ENCODE measurements at places on chromosomes 11 and 22. TPM values are rescaled to one million over a fixed set of nuclear protein-coding genes. Genes with fewer than 3 reads are reported as not detected.
A peak's percentile ranks its signal among the peaks of the same experiment; 100 is the strongest.

GRCh38 chr11:5289696-5290095 lies 12.1 kb downstream of the OR51B4 start:
- no peak for DNase-seq

GRCh38 chr11:59097113-59097708 lies 9.8 kb upstream of the FAM111B start:
- peak; percentile 10 for DNase-seq

DNA sequence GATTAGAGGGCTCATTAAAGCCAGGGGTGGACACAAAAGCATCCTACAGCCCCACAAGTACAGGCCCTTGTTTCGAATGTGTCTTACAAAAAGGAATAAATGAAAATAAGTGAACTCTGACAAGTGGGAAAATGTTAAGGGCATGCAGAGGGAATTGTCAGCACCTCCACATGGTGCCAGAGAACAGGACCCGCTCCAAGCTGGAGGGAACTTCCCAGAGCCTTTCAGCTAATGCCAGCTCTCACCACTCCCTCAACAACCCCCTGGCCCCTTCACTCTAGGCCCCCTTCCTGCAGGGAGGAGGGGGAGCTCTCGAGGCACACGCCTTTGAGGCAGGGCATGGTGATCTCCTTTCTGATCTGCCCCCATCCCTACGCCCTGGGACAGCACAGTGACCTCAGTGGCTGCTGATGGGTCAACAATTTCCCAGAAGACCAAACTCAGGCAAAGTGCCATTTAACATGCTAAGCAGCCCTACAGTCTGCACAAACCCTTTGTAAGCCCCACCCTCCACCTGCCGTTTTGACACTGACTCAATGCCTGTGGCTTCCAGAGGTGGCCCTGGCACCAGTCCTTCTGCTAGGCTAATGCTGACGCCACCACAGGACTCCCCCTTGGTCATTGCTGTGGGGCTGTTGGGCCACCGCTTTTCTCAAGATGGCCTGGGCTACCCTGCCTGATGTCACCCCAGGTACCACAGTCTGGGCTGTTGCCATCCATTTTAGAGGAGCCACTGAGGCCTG lies 12.5 kb upstream of the CHST1 start:
- DNase-seq: no peak

- DNase-seq: no peak
These were observed 307.7 kb downstream of the BUD13 start for GRCh38 chr11:116465056-116465455.

GRCh38 chr11:115705200-115705599 lies 201.0 kb upstream of the CADM1 start:
- DNase-seq: no peak

Gene PLEKHA7
- total RNA-seq: 37.5 TPM

GRCh38 chr11:5705688-5706087 lies 16.1 kb downstream of the TRIM22 start:
- DNase-seq: no peak

Gene STK33
- 14.4 TPM for total RNA-seq

Gene SGSM1
- not detected for total RNA-seq

DNA sequence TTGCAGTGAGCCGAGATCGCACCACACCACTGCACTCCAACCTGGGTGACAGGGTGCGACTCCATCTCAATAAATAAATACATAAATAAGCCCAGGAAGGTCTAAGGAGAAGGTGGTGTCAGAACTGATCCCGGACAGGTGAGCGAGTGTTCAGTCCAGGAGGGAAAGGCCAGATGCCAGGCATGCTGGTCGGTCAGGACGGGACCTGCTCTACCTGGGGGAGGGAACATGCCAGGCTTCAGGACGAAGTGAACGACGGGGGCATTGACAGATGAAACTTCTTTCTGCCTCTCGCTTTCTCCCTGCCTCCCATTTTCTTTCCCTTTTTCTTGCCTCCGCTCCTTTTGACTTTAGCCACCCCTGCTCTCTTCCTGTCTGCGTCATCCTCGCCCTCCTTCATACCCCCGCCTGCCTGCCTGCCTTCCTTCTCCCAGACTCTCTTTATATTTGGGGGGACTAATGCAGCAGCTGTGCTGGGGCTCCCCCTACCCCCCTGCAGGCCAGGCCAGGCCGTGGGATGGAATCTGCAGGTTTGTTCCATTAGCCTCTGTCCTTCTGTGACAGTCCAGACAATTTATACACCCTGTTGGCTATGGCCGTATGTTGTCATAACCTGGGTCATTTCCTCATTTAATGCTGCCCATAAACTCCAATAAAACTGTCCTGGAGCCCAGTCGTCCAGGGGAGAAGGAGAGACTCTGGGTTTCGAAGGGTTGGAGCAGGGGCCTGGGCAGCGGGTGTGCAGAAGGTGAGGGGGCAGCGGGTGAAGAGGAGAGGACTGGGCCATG lies 209.2 kb upstream of the TBCEL start:
- no peak for DNase-seq

DNA sequence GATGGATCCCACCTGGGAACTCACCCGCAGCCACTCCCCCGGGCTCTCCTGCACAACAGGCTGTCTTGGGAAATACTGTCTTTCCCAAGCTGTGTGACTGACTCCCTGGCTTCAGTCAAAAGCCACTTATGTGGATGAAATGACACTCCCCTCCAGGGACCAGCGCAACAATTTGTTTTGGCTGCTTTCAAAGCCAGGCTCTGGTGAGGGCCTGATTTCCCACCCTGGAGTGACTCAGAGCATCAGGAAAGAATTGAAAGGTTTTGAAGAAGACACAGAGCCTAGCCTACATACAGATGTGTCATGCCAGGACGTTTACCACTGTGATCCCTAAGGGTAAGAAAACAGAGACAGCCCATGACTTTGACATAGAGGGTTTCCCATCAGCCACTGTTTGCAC lies 550.5 kb downstream of the MIAT start:
- no peak for DNase-seq

Gene OR51B4
- total RNA-seq: not detected

- no peak for DNase-seq
These were observed 45.2 kb downstream of the GRIK4 start for GRCh38 chr11:120556797-120557196.

- DNase-seq: no peak
These were observed 495 bp upstream of the KCNK4 start for GRCh38 chr11:64290352-64291261.

Gene SERGEF
- total RNA-seq: 22.4 TPM

GRCh38 chr11:123416566-123416965 lies 13.5 kb upstream of the GRAMD1B start:
- no peak for DNase-seq

- no peak for DNase-seq
These were observed 29.3 kb upstream of the CSNK1E start for GRCh38 chr22:38346506-38346905.

Gene C11orf16
- total RNA-seq: not detected

Gene FAM168A
- 10.0 TPM for total RNA-seq

DNA sequence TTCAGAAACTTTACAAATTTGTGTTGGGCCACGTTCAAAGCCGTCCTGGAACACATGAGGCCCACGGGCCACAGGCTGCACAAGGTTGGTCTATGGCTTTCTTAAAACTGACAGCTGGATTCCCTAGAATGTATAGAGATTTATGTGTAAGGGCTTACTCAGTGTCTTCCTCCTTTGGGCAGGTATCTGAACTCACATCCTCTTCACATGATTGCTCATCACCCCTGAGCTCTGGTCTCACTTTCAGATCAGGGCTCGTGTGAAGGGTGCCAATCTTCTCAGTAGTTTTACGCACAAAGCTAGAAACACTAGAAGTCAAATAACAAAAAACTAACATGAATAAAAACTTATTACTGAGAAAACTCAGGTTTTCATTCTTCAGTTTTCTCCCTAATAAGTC lies 27.1 kb downstream of the HPS5 start:
- no peak for DNase-seq

- DNase-seq: no peak
These were observed 126.8 kb downstream of the CTNND1 start for GRCh38 chr11:57888386-57888785.

- DNase-seq: no peak
These were observed 87.7 kb upstream of the SLC25A18 start for GRCh38 chr22:17475318-17476230.

Gene MS4A15
- total RNA-seq: not detected

- no peak for DNase-seq
These were observed 3.6 kb upstream of the RRAS2 start for GRCh38 chr11:14362611-14363010.

DNA sequence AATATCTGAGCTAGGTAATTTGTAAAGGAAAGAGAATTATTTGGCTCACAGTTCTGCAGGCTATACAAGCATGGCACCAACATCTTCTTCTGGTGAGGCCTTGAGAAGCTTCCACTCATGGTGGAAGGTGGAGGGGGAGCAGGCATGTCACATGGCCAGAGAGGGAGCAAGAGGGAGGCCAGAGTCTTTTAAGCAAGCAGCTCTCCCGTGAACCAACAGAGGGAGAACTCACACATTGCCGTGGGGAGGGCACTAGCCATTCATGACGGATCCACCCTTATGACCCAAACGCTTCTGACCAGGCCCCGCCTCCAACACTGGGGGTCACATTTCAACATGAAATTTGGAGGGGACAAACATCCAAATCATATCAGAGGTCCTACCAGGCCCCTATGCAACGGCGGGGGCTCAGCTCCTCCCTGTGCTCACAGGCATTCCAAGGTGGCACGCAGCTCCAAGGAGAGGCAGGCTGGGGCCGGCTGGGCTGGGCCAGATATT lies 4.6 kb downstream of the C11orf96 start:
- DNase-seq: no peak

Gene SLN
- not detected for total RNA-seq

Gene RTN4RL2
- not detected for total RNA-seq

Gene RPL27A
- total RNA-seq: 1,393 TPM

DNA sequence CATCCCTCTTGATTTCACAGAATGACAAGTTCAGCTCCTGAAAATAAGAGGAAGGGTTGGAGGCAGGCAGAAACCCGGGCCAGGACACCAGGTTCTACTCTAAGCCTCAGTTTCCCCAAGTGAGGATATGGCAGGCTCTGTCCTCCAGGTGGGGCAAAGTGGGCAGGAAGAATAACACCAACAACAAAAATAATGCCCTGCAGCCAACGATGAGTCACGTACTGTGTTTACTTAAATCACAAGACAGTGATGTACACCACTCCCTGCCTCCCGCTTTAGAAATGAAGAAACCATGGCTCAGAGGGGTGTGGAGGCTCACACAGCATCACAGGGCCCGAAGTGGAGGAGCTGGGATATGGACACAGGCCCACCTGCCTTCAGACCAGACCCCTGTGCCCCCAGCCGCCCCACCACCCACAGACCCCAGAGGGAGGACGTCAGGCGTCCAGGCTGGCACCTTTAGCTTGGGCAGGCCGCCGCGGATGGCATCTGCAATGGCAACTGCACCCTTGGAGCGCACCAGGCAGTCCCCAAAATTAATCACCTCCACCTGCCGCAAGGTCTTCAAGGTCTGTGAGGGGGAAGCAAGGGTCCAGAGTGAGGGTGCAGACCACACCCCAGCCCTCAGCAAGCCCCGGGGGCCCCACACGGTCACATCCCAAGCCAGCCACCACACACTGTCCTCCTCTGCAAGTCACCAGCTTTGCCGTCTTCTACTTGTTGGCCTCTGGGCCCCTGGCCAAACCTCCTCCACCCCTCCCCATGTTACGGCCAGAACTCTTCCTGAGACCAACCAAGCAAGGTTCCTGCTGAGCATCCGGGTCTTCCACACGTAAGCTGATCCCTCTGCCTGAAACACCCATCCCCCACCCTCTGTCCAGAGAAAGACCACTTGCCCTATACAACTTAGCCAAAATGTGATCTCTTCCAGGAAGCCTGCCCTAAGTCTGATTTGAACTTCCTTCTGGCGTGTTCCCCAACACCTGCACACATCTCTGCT lies 15.8 kb upstream of the CHADL start:
- peak; percentile 7 for DNase-seq

DNA sequence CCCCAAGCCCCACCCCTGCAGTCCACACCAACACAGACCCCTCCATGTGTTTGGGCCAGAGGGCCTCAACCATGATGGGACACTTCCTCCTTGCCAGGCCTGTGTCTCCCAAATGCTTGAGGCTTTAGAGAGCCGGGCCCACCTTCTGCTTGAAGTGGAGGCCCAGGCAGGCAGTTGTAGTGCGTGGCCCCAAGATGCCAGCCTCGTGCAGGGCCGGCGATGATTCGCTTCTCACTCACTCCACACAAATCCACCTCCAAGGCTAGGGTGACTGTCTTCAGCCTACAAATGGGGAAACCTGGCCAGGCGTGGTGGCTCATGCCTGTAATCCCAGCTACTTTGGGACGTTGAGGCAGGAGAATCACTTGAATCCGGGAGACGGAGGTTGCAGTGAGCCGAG lies 5.7 kb downstream of the PRR5 start:
- no peak for DNase-seq

- no peak for DNase-seq
These were observed 580.9 kb upstream of the CADM1 start for GRCh38 chr11:116085031-116085635.

GRCh38 chr11:73428227-73428626 lies 52.0 kb downstream of the RELT start:
- DNase-seq: no peak

- DNase-seq: no peak
These were observed 13.0 kb downstream of the MTFP1 start for GRCh38 chr22:30438559-30438958.
